ENCODE measurements at places on chromosomes 13 and 19.

- no peak for DNase-seq
Measured at GRCh38 chr19:4028334-4029246, 21.1 kb downstream of the PIAS4 start.

- DNase-seq: no peak
Measured at GRCh38 chr19:34480971-34481841, at the start of gene WTIP. Gene WTIP (plus strand): TSS chr19:34481758. CDS start chr19:34481975, 217 bp downstream.

GRCh38 chr19:3443840-3444694 is 36.3 kb downstream of the SMIM24 start:
- no peak for DNase-seq

GRCh38 chr13:109418111-109418510 is 368.3 kb downstream of the IRS2 start:
- DNase-seq: no peak

- DNase-seq: no peak
Measured at GRCh38 chr19:34320277-34320676, 44.7 kb upstream of the GPI start.

DNA sequence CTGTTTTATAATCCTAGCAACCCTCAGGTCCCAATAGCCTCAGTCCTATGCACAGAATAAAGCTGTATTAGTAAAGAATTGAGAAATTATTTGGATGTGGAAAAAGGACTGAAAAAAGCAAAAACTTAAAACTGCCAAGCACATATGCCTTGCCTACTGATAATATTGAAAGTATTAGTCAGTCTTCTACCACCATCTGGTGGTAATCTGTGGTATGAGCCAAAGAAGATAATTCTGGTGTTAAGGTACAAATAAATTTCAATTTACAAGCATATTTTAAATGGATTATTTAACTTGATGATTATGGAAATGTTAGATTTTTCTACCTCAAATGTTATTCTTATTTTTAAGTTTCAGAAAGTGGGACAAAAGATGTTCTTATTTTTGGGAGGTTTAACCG is 460.3 kb upstream of the KLHL1 start:
- no peak for DNase-seq

GRCh38 chr19:16509141-16510061 is 13.2 kb downstream of the C19orf44 start:
- DNase-seq: no peak

- no peak for DNase-seq
Measured at GRCh38 chr19:10625003-10625761, at the start of gene SLC44A2. Gene SLC44A2 (plus strand): TSS chr19:10625553. CDS start chr19:10625634, 81 bp downstream.

- DNase-seq: no peak
Measured at GRCh38 chr13:44715287-44716230, 139.4 kb upstream of the TSC22D1 start.

DNA sequence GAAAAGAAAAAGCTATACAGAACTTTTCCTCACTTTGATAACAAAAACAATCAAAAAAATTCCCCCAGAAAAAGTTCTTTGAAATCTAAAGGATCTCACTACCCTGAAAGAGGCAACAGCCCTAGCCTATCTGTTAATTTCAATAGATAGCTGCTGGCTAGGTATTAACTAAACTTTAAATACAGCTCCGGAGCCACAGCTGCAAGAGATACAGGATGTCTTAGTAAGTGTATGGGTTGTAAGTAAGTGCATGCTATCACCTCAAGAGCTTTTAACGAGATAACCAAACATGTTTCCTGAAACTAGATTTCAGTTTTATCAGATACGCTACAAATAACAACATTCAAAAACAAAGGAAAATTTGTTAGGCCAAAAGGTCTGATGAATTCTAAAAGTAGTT is 148.4 kb downstream of the KLF12 start:
- DNase-seq: no peak

DNA sequence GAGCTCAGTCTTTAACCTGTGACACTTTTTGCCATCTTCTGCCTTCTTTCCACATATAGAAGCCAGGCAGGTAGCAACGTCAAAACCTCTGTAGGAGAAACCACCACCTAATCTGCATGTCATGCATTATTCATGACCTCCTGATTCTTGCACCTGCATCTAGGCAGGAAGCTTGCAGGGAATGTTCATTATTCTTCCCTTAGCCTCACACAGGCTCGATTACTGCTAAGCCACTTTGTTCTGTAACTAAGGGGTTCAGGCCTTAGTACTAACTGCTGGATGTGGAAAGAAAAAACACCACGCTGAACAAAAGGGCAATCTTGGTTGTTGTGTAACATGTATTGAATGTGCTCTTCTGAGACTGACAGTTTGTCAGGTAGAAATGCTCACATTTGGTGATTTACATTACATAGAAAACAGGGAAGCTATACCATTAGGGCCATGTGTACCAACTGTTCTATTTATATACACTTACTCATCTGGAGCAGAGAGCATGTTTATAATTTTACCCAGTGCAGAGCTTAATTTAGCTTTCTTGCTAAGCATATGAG is 366.9 kb downstream of the KLF12 start:
- DNase-seq: no peak

DNA sequence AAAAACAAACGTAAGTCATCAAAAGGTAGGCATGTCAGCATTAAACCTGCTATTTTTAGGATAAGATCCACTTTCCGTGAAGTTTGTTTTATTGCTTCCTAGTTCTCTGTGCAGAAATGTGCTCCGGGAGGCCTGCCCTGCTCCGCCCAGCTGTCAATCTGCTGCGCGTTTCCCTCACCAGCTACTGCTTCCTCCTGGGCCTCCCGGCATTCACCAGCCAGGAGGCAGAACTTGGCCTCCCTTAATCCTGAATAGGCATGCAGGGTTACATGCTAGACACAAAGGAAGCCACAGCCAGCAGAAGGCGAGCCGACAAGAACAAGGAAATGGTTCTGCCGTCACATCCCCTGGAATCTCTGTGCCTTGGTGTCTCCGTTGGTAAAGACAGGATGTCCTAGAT is 386.2 kb downstream of the IRS2 start:
- no peak for DNase-seq

- no peak for DNase-seq
Measured at GRCh38 chr19:5973867-5974635, 3.9 kb downstream of the RANBP3 start.

GRCh38 chr19:33130433-33130832 is 1.5 kb upstream of the WDR88 start:
- DNase-seq: no peak

DNA sequence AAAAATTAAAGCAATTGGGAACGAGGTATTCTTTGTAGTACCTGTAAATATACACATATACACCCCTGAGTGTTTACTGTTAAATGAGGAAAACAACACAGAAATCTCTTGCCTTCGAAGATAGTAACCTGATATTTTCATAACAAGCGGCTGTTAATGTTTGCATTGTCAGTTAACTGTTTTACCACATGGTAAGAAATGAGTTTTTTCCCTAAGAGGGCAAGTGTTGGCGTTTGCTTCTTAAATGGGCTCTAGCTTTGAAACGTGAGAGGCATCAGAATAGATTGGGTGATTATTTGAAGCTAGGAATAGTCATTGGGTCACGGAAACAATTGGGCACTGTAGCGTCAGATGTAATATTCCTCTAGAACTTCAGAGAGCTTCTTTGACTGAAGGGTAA is 22.0 kb upstream of the UPF3A start:
- no peak for DNase-seq

DNA sequence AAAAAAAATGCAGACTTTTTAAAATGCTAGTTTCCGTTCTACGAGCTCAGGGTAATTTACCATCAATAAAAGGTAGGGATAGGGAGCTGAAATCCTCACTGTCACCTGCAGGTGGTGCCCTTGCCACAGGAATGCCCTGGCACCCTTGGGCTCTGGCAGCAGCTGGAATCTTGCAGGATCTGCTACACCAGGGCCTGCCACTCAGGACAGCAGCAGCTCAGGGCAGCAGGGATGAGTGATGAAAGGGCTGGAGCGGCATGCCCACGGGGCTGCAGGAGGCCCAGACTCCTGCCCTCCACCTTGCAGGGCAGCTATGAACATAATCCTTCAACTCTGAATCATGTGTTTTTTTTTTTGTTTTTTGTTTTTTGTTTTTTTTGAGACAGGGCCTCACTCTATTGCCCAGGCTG is 54.0 kb downstream of the GNG7 start:
- peak; percentile 46 for DNase-seq

DNA sequence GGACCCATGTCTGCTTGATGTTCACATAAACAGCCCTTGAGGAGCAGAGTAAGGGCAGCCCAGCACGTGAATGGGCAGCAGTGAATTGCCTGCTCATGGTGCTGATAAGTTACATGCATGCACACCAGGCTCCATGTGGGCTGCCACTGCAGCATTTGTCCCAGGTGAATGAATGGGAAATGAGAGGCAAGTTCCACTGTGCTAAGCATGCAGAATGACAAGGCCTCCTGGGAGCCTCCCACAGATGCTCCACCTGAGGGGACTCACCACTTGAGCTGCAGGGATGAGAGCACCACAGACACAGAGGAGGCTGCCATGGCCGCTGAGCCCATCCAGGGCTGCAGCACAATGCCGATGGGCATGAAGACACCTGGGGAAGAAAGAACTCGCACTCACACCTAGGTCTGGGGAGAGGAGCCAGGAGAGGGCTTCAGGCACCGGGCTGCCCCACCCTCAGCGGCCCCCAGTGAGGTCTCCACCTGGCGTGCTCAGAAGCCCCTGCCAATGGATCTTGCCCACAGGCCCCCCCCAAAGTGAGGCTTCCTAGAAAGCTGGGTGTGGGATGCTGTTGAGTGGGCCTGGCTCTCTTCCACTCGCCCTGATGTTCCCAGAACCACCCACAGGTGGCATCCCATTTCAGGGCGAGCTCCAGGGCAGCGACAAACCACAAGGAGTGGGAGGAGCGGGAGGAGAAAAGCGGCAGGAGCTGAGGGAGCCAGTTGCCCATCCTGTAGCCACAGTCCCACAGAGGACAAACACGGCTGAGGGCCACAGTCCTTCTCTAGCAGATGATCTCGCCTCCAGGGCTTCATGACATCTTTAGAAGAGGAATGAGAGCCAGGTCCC is 73.8 kb downstream of the CCDC70 start:
- no peak for DNase-seq

- no peak for DNase-seq
Measured at GRCh38 chr19:2207991-2208860, 27.9 kb downstream of the PLEKHJ1 start.

GRCh38 chr13:47903836-47904235 is 97.2 kb downstream of the SUCLA2 start:
- no peak for DNase-seq

DNA sequence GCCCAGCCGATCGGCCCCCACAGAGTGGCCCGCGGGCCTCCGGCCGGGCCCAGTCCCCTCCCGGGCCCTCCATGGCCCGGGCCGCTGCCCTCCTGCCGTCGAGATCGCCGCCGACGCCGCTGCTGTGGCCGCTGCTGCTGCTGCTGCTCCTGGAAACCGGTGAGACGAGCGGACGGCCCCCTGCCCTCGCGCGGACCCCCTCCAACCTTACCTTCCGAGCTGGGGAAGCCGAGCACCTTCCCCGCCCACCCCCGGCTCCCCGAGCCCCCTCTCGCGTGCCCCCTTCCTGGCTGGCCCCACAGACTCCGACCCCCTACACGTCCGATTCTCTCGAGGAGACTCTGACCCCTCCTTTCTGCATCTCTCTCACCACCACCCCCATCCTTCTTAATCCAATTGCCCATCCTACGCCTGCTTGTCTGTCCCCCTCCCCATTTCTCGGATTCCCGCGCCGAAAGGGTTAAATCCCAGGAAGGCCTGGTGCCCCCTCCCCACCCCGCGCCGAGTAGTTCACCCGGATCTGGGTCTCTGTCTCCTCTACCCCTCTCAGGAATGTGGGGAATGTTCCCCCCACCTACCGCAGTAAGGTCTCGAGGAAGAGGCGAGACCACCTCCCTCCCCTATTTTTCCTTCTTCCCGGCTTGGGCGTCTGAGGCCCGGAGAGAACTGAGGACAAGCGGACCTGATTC is 502 bp downstream of the NECTIN2 start:
- DNase-seq: no peak

DNA sequence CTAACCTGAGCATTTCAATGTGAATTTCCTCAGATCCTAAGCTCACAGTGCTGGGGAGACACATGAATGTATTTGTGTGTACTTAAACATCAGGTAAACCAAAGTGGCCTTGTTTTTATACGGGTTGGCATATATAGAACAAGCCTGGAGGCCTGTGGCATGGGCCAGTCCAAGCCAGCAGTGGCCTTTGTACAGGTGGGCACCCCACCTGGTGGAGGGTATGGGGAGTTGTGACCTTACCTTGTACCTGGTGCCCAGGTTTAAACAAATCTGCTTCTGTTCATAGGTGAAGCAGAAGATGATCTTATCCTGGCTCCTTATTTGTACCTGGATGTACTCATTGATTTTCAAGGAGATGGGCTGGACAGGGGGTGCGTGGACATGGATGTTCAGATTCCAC is 71.0 kb downstream of the ERICH6B start:
- DNase-seq: no peak

- DNase-seq: no peak
Measured at GRCh38 chr13:53778937-53779336, 750.3 kb downstream of the OLFM4 start.

GRCh38 chr13:29887030-29887557 is 36.7 kb upstream of the UBL3 start:
- no peak for DNase-seq

DNA sequence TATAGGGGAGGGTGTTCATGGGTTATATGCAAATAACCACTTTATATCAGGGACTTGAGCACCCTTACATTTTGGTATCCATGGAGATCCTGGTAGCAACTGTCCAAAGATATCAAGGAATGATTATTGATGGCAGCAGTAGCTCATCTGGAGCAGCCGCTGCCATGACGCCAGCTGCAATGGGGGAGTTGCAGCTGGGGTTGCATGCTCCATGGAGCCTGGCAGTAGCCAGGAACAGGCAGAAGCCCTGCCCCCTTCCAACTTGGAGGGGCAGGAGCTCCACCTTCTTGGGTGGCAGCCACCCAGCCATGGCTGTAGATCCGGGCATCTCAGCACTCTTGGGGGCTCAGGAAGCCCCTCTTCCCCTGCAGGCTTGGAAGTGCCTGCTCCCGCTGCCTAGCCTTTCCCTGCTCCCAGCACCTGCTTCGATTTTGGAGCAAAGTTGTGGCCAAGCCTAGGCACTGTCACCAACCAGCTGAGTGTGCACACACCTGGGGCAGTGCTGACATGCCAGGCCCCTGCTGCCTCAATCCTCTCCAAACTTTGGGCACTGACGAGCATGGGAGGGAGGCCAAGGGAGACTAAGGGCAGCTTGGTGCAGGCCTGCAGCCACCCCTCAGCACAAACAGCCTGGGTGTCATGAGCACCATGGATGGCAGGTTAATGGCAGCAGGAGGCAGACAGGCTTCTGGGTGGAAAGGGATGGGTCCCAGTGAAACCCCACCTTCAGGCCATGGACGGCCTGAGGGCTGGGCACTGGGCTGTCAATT is 235.6 kb upstream of the CSNK1A1L start:
- DNase-seq: no peak

DNA sequence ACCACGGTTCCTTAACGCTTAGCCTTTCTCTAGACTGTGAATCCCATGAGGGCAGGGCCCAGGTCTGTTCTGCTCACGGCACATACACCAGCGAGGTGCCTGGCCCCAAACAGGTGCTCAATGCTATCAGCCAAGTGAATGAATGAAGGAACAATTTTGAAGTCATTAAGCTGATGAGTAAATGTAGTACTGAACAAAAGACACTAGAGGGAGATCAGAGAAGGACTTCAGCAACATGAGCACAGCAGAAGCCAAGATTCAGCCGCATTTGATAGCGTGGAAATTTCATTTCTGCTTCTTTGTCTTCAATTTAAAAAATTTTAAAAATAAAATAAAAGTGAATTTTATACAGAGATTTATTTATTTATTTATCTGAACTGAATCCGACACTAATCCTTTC is 20.1 kb upstream of the MYO16 start:
- DNase-seq: no peak

GRCh38 chr19:55472463-55472862 is 4.0 kb upstream of the ZNF628 start:
- no peak for DNase-seq
